Jurkat, Clone E6-1 (cell line): ENCODE measurements at places on chromosomes 5 and 9.

DNA sequence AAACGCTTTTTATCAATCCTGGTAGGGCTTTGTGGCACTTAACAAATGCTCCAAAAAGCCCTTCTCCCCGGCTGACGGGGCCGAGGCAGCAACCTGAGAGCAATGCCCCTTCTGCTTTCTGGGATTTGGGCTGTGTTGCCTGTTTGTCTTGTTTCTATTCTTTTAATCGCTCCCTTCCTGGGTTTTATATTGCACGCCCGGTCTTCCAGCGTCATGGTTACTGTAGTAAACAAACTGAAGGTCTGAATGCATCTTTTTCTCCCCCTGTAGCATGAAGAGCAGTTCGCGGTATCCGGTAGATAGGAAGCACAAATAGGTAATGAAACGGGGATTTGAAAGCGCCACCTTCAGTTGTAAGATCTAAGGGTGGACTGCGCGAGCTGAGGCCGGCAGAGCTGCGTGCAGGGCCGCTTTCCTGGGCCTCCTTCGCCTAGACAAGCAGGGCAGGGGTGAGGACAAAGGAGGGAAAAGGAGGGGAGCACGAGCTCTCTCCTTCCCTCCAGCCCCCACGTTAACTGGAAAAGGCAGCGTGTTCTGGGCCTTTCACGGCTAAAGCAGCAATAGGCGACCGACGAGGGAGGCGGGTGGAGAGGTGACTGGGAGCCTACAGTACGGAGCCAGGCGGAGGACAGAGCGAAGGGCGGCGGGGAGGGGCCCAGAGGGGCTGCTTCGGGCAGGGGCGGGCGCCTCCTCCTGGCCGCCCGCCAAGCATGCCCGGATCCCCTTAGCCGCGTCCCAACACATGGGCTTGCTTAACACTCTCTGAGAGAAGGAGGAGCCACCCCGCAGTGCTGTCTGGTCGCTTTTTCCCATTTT lies 49.3 kb upstream of the ZNF366 start:
- peak; percentile 3 for DNase-seq

DNA sequence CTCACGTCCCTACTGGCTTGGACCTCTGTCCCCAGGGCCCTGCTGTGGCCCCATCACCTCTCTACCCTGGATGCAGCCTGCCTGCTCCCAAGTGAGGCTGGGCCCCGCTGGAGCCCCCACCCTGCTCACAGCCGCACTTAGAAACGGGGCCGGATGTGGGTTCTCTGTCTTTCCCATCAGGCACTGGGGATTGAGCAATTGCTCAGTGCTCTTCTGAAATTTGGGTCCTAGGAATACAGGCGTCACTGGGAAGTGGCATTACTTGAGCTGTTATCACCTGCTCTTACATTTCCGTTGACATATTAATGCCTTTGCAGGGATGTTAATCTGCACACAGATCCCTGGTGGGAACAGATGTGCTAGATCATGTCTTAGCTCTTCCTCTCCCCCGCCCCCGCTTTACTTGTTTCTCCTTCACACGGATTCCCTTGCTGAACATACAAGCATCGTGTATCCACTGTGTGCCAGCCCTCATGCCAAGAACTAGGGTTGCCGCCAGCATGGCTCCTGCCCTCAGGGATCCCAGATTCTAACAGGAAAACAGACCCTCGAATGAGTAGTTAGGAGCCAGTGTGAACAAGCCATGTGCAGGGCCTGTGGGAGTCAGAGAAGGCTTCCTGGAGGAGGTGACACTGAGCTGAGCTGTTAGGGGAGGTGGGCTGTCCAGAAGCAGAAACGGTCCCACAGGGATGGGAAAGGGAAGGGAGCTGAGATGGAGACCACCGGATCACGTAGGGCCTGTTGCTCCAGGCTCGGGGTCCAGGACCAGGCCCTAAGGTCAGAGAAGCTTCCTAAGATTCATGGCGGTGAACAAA lies 65.1 kb downstream of the NEK6 start:
- DNase-seq, result peak; percentile 87

GRCh38 chr5:639584-640213 lies 27.6 kb downstream of the CEP72 start:
- DNase-seq, result no peak

DNA sequence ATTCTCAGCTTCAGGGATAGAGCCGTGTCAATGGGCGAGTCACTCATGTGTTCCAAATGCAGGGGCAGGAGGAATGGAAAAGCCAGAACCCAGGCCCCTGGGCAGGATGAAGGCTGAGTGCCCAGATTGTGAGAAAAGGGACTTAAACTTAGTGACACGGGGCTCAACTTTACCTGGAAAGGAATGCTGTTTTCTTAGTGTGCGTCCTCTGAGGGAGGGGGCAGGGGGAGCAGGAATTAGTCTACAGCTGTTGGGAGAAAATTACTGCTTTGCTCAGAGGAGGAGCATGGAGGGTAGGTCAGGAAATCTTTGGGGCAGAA lies 14.6 kb downstream of the HK3 start:
- no peak for DNase-seq

DNA sequence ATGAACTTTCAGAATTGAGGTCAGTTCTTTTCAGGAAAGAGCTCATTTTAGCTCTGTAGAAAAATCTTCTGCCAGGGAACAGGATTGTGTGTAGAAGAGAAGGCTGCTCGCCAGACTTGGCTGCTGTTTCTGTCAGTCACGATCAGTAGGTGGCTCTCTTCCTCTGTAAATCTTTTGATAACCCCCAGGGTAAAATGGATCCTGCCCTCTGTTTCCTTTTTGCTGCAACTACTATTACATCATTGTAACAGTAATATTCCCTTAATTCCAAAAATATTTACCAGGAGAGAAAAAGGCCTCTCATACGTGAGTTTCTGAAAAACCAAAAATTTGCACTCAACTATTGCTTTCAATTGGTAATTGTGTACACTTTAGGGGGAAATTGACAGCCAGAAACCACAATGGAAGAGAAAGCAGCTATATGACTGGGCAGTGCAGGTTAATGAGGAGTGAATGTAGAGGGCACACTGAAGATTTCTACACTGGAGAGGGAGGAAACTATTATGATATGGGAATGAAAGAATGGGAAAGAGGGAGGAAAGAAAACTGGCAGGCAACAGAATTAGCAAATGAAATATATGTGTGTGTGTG lies 12.3 kb downstream of the IFNA21 start:
- no peak for DNase-seq

DNA sequence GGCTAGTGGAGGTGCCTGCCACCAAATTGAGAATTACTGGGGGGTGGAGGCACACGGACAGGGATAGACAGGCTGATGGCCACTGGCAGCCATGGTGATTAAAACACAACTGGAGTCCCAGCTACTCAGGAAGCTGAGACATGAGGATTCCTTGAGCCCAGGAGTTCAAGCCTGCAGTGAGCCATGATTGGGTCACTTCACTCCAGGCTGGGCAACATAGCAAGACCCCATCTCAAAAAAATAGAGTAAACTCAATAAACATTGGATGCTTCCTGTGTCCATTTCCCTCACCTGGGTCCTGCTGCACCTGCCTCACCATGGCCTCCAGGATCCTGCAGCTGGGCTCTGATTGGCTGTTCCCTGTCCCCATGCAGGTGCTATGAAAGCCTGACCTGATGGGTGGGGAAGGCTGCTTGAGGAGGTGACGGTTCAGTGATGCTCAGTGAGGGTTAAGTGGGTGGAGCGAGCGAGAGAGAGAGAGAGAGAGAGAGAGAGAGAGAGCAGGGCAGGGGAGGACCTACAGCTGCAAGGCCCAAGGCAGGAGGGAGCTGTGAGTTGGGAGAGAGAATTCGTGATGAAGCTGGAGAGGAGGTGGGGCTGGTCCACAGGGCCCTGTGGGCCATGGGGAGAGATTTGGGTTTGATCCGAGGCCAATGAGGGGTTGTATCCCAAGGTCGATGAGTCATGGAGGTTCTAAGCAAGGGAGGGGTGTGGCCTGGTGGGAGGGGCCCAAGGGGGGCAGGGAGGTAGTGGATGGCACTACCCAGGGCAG lies 36.7 kb upstream of the FUBP3 start:
- DNase-seq, result peak; percentile 53

- no peak for DNase-seq
Observed at GRCh38 chr5:97550164-97550563, 367.1 kb upstream of the RIOK2 start.

DNA sequence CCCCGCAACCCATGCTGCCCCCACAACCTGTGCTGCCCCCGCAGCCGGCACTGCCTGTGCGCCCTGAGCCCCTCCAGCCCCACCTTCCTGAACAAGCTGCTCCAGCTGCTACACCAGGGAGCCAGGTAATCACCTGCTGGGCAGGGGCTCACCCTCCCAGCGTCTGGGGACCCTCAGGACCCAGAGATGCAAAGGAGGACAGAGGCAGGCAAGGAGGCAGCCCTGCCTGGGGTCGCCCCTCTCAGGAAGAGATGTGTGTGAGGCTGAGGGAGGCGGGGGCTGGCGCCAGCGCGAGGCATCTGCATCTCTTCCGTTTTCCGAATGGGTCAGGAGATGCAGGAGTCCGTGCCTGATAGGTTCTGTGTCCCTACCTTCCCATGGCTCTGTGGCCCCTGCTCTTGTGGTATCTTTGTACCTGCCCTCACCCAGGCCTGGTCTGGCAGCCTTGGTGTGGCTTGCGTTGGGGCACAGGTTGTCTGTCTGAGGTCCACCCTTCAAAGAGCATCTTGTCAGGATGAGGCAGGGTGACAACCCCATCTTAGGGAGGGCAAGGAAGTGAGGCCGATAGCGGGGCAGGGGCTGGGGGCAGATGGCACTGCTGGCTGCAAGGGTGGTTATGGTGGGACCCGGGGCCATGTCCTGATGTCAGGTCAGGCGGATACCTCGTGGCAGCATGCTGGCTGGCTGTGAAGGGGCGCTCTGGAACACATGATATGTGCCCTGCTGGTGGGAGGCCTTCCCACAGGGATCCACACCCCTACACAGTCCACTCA lies 75.7 kb downstream of the WNK2 start:
- DNase-seq, result no peak

- DNase-seq, result no peak
Observed at GRCh38 chr9:129694243-129694646, 28.8 kb downstream of the PRRX2 start.

DNA sequence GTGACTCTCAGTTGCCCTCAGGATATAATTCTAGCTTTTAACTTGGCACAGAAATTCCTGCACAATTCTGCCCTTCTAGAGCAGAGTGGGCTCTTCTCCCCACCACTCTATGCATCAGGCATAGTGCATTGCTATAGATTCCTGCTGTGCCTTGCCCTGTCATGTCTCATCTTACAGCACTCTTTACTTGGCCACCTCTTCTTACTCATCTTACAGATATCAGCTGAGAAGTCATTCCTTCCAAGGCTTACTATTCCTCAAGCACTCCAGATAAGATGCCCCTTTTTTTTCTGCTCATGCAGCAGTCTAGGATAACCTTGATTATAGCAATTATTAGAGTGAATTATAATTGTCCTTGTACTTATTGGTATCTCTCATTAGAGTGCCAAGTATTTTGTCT lies 5.6 kb downstream of the FAM221B start:
- no peak for DNase-seq

DNA sequence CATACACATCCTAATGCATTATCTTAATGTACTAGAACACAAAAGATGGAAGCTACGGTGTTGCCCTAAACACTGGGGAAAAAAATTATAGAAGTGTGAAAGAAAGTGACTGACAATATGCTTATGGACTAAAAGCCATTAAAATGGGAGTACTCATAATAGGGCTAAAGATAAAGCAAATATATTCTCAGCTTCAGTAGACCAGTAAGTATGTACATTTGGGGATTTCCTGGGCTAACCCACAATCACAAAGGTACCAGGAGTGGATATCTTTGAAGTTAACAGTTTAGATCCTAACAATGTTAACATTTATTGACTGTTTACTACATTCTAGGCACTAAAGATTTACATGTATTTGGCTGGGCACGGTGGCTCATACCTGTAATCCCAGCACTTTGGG lies 36.9 kb downstream of the PTGER4 start:
- no peak for DNase-seq

DNA sequence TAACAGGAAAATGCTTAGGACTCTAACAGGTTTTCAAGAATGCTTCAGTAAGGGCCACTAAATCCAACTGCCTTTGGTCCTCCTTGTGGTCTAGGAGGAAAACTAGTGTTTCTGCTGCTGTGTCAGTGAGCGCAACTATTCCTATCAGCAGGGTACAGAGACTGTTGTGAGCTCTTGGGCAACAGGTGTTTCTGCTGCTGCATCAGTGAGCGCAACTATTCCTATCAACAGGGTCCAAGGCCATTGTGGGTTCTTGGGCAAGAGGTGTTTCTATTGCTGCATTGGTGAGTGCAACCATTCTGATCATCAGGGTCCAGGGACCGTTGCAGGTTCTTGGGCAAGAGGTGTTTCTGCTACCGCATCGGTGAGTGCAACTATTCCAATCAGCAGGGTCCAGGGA lies 256.3 kb downstream of the CDH10 start:
- no peak for DNase-seq

DNA sequence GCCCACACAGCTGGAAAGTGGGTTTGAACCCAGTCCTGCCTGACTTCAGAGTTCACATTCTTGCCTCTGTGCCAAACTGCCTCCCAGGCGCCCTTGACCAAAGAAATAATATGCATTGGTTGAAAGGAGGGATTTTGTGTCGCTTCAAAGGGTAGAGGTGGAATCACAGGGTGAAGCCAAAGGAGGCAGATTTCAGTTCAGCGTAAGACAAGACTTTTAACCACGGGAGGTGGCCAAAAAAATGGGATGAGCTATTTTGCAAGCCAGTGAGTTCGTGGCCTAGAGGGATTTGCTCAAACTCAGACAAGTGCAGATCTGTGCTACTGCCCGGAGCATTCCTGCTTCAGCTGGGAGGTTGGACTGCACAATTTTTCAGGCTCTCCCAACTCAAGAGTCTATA lies 57.6 kb upstream of the RANBP3L start:
- DNase-seq, result no peak

GRCh38 chr9:129511285-129511900 lies 109.5 kb downstream of the C9orf50 start:
- no peak for DNase-seq

GRCh38 chr5:3382782-3383181 lies 212.8 kb upstream of the IRX1 start:
- no peak for DNase-seq

DNA sequence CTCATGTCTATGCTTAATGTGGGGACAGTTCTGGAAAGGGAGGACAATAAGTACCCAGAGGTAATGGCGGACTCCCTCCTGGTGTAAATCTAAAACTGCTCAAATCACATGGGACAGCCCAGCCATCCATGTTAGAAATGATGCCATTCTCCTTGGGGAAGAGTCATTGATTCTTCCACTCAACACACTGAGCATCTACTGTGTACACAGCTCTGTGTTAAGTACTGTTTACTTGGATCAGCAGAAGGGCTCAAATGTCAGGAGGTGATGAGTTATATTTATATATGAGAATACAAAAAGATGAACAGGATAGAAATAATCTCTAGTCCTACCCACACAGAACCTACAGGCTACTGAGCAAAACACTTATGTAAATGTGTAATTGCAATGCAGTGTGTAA lies 31.8 kb upstream of the NANS start:
- no peak for DNase-seq

GRCh38 chr5:38446029-38446522 lies 110.4 kb downstream of the LIFR start:
- DNase-seq, result no peak

GRCh38 chr9:5536684-5537083 lies 26.4 kb downstream of the PDCD1LG2 start:
- DNase-seq, result no peak
